Renal cortical epithelial cell (primary cell): ENCODE measurements at places on chromosomes 2 and 18. TPM values are rescaled to one million over a fixed set of nuclear protein-coding genes. Genes with fewer than 3 reads are reported as not detected.
A peak's percentile ranks its signal among the peaks of the same experiment; 100 is the strongest.

The HES6 gene
- 2.4 and 15.6 TPM in 2 replicates for total RNA-seq

The MAP2 gene
- 8.7 and 18.3 TPM in 2 replicates for total RNA-seq

The SPATA3 gene
- not detected in 2 replicates for total RNA-seq

The CTIF gene
- 7.1 and 25.8 TPM in 2 replicates for total RNA-seq

The POTEJ gene
- not detected in 2 replicates for total RNA-seq

The ATP6V1B1 gene
- 0.89 TPM in 1 of 2 replicates, not detected in the other for total RNA-seq

The ARHGEF4 gene
- total RNA-seq = 0.35 and 0.40 TPM in 2 replicates

The RGPD3 gene
- total RNA-seq = 0.55 and 1.0 TPM in 2 replicates

GRCh38 chr2:59082657-59083056 is 841.5 kb upstream of the FANCL start:
- no peak for DNase-seq

GRCh38 chr2:223270548-223270947 is 218.6 kb downstream of the KCNE4 start:
- no peak for DNase-seq

DNA sequence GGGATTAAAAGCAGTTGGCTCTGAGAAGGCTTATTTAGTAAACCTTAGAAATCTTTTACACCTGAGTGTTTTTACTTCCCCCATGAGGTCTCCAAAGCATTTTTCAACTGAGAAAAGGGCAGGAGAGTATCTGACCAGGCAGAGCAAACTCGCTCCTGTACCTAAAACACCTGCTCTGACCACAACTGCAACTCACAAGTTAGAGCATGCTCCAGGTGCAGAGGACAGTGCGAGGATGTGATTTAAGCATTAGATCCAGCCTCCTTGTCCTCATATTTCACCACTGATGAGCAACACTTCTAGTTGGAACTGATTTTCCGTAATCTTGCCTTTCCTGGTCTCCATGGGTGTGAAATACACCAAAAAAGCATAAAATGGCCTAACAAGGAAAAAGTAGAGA is 34.5 kb upstream of the TBC1D8 start:
- DNase-seq = no peak

GRCh38 chr2:237720957-237721356 is 77.6 kb upstream of the RBM44 start:
- peak; percentile 96 for DNase-seq

DNA sequence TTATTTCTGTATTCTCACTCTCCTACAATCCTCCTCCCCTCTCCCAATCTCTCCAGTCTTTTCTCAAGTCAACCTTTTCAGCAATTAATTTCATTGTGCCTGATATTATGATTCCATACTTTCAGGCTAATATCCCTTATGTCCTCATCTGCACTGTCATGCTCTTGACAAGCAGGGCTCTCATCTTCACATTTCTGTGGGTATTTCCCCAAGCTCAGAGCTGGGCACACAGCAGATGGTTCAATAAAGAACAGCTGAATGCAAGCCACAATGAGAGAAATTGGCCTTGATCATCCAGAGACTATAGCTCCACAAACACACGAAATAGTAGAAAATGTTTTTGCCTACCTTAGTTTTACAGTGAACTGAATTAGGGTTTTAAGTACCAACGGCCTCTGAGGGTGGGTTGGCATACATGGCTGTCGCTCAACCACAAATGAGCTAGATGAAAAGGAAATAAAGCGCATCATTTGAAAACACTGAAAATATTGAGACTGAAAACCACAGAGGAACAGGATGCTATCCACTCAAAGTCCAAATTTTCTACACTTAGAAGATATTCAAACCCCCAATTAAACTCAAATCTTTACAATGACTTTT is 47.5 kb upstream of the STAT1 start:
- DNase-seq = no peak

DNA sequence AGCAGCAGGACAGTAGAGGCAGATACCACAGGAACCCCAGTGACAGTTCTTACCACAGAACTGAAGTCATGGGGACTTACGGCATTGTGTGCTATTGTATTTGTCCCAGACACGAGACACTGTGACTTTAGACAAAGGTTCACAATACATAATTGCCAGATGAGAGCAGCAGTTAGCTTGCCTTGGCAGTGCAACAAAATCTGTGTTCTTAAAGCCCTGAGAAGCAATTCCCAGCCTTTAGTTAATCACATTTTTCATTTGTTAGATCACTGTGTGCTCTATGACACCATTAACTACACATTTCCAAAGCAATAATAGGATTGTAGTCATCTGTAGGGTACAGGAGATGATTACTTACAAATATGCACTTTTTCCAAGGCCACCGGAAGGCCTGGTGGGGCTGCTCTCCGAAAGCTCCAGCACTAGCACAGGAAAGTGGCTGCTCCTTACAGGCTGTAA is 97.5 kb upstream of the LDLRAD4 start:
- no peak for DNase-seq

DNA sequence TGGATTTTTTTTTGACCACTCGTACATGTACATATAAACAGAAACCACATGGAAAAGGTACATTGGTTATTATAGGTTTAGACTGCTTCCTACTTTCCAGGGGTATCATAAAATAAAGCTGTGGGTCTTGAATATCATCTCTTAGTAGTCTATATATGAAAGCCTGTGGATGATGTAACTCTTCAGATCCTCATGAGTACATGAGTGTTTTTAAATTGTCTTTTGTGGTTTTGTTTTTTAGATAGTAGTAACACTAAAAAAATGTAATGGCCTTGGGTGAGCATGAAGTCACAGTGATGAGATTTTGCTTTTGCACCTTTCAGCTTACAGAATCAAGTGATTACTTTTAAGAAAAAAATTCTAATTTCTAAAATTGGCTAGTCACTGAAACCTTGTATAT is 80.2 kb downstream of the RAB3GAP1 start:
- DNase-seq = no peak

- DNase-seq = no peak
These were observed 568.1 kb upstream of the ZNF804A start for GRCh38 chr2:184030245-184030644.

GRCh38 chr2:129324349-129324748 is 655.1 kb upstream of the RAB6C start:
- DNase-seq = no peak

GRCh38 chr2:126399001-126399400 is 257.0 kb upstream of the GYPC start:
- no peak for DNase-seq

- DNase-seq = no peak
These were observed 25.4 kb downstream of the MPHOSPH10 start for GRCh38 chr2:71155846-71156245.

DNA sequence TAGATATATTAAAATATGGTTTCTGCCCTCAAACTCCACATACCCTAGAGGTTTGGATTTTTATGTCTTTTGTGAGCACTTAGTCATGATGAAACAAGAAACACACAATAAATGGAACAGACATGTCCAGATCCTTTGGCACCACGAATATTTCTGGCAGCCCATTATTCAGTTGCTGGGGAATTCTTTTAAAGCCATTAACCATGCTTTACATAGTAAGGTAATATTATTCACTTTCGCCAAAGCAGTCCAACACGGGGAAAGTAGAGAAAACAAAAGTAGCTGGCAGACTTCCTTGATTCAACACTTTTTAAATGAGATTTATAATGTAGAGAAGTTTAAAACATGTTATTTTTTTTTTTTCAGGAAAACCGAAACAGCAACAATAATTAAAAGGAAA is 235.4 kb downstream of the PIEZO2 start:
- DNase-seq = no peak

- DNase-seq = no peak
These were observed 1.7 kb downstream of the KYNU start for GRCh38 chr2:142879151-142879550.

GRCh38 chr2:66930339-66931220 is 466.6 kb upstream of the ETAA1 start:
- no peak for DNase-seq

DNA sequence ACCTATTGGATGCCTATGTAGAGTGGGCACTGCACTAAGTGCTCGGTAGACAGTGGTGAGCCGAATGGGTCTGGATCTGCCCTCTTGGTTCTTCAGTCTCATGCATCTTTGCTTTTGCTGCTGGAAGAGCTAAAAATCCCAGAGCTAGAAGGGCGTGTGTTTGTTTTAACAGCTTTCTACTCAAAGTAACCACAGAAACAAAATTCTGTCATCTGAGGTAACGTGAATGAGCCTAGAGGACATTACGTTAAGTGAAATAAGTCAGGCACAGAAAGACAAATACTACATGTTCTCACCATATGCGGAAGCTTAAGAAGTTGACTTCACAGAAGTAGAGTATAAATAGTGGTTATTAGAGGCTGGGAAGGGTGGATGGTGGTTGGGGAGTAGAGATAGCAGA is 119.8 kb downstream of the PLB1 start:
- no peak for DNase-seq

GRCh38 chr2:231050018-231050901 is 6.4 kb upstream of the PSMD1 start:
- peak; percentile 33 for DNase-seq

DNA sequence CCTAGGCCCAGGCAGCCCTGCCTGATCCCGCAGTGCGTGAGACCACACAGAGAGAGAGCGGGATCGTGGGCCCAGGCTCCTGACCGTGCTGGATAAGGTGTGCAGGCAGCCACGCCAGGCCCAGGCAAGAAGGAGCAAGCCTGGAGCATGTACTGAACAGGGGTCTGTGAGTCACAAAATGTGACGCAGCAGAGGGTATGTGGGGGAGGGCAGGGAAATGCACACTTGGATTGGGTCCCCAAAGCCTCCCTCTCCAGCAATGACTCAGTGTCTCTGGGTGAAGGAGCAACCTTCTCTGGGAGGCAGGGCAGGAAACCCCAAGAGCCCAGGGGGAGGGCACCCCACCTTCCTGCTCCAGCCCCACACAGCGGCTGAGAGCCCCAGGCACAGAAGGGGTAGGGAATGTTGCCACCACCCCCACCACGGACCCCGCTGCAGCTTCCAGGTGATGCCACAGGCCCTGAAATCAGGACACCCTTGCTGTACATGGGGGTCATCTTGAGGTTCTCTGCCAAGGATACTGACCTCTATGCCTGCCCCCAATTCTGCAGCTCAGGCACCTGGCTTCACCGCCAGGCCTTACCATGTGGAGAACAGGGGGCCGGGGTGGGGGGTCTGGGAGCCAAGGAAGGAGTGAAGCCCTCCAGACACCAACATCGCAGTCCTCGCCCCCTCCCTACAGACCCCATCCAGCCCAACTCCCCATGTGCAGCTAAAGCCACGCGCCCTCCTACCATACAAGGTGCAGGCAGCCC is 1.3 kb upstream of the GPC1 start:
- DNase-seq = peak; percentile 88

GRCh38 chr18:66550366-66550765 is 53.5 kb downstream of the CDH19 start:
- no peak for DNase-seq

DNA sequence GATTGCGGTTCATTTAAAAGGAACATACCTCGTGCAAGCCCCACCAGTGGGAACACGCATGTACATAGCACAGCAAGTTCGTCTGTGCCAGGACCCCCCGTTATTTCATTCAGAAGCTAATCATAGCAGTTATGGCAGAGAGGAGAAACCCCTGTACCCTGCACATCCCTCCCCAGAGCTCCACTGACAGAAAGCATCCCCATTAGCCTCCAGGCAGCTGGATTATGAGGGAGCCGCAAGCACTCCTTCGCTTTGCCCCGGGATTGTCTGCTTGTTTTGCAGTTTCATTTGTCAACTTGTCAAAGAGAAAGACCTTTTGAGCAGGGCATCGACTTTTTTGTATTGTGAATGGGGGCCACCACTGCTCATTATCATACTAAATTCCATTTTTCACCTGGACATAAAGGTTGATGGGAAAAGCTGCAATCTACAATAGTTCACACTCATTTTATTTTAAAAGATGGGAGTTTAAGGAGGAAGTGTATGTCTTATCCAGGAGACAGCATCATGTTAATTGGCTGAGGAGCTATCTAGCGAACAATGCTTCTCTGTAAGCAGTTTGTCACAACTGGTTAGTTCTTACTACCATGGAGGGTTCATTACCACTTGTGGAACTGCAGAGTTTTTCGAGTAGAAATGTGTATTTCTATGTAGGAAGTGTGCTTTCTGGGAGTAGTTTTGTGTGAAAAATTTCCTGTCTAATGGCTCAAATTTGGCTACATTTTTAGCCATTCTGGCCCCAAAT is 255.3 kb downstream of the THSD7B start:
- DNase-seq = no peak

DNA sequence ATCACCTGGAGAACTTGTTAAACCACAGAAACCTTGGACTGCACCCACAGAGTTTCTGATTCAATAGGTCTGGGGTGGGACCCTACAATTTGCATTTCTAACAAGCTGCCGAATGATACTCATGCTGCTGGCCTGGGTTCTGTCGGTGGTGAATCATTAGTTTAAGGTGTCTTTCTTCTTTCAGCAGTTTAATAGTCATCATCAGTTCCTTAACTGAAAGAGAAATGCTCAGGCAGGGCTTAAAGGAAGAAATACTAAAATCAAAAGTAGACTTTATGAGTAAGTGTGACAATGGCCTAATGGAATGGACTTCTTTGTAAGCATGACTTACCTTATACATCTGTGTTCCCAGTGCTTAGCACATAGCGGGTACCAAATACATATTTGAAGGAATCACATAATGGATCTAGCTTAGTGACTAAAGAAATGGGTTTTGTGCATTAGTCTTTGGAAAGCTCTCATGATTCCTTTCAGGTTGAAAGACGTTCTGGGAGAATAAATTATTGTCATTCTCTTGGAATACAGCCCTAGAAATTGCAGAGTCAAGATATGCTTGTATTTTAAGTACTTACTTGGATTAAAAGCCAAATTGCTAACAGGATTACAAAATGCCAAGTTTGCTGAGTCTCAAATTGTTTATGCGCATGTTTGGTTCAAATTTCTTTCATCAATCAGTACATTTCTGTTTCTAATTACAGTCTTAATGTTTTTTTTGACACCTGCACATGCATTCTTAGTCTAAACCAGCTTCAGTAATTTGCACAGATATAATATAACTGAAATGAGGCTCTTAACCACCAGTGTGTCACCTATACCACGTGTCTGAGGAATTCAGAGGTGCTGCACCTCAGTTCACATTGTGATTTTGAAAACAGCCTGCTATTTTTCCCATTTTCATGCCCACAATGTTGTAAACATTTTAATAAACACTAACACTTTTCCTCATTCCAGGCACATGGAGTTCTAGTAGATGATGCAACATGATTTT is 220.3 kb upstream of the NRP2 start:
- peak; percentile 2 for DNase-seq
